Mesenteric fat pad (tissue), 1 donor: ENCODE measurements at places on chromosomes 11 and 22. TPM values are rescaled to one million over a fixed set of nuclear protein-coding genes. Genes with fewer than 3 reads are reported as not detected.

RIMBP3C gene
- 0.26 TPM for total RNA-seq

CARD18 gene
- total RNA-seq: not detected

POGLUT3 gene
- 24.7 TPM for total RNA-seq

PTPRCAP gene
- total RNA-seq: 3.3 TPM

SVIP gene
- 7.1 TPM for total RNA-seq

SLC29A2 gene
- total RNA-seq: 5.9 TPM

AIFM3 gene
- 2.1 TPM for total RNA-seq

ST14 gene
- 13.3 TPM for total RNA-seq
